ENCODE measurements at places on chromosomes 1 and 21.

- DNase-seq: no peak
Measured at GRCh38 chr1:5648410-5649165, 343.6 kb downstream of the NPHP4 start.

DNA sequence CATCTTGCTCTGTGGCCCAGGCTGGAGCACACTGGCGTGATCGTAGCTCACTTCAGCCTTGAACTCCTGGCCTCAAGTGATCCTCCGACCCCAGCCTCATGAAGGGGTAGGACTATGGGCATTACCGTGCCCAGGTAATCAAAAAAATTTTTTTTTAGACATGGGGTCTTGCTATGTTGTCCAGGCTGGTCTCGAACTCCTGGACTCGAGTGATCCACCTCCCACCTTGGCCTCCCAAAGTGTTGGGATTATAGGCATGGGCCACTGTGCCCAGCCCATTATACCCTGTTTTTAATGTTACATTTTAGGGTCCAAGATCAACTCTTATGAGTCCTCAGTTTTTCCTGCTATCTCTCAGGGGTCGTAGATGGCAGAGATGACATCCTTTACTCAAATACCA, 6.3 kb downstream of the MRAP start:
- DNase-seq: no peak

- no peak for DNase-seq
Measured at GRCh38 chr1:29254346-29254745, 18.0 kb downstream of the PTPRU start.

- no peak for DNase-seq
Measured at GRCh38 chr1:93080179-93080823, 1.2 kb downstream of the MTF2 start.

DNA sequence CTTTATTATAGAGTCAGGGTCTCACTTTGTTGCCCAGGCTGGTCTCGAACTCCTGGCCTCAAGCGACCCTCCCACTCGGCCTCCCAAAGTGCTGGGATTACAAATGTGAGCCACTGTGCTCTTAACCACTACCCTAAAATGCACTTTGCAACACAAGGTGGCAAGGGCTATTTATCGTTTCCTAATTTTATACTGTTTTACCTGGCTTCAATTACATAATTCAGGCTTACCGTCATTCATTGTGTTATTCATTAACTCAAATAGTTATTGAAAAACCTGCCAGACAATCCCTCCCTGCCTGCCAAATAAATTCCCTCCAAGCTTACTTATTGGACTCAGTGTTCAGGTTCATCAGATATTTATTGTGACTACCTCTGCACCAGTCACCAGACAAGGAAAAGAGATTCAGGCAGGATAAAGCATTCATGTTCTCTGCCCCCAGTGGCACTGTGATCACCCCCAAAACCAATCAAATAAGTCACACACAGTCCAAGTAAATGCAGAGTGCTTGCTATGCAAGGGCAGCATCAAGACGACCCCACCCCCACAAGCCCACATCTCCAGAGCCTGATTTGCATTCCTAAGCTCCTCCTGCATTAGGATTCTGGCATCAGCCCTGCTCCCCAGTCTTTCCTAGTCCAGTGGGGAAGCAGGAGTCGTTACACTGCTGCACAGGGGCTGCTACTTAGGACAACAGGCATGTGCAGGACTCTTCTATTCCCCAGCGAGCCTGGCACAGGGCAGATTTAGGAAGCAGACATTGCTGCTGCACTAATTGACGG, 8.1 kb downstream of the PAQR7 start:
- DNase-seq: no peak

DNA sequence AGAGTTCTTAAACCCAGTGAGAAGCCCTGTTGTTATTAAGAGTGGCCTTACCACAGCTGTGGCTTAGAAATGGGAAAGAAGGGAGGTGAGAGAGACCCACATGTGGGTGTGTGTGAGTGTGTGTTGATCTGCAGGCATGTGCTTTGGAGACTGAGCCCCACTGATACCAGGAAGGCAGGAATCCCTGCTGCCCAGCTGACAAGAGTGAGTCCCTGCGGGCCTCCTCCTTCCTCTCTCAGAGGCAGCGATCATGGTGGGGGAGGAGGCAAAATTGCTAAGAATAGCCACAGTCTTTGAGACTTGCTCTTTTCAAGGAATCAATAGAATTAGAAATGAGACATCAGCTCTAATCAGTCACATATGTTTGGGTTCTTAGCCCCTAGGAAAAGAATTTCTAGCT, 87.0 kb upstream of the WARS2 start:
- no peak for DNase-seq

- DNase-seq: no peak
Measured at GRCh38 chr1:92701147-92701546, 83.8 kb downstream of the EVI5 start.

- DNase-seq: no peak
Measured at GRCh38 chr1:247172996-247173395, 1.2 kb upstream of the ZNF124 start.

- no peak for DNase-seq
Measured at GRCh38 chr1:204979891-204980649, 62.9 kb upstream of the CNTN2 start.

DNA sequence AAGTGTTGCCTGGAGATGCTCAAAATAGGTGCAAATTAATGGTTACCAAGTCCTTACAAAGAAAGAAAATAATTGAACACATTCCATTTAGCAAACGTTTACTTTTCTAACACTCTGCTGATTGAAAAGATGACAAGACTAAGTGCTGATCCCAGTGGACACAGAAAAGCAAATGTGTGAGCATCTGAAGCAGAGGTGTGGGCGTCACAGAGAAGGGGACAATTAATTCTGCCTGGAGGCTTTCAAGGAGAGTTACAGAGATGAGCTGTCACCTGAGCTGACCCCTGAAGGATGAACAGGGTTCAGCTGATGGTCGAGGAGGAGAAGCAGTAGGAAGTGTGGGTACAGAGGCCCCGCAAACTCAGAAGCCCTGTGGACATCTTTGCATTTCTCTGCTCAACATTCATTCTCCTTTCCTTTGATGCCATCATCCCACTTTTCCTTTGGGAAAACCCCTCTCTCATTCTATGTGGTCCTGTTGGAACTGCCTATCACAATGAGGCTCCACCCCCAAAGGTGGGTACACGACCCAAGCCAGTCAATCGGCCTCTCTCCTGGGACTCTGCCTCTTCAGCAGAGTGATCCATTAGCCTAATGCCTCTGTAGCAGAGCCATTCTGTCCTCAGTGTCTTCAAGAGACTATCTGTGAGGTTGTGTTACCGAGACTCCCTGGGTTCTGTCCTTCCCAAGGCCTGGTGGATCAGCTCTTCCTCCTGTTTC, 17.2 kb upstream of the PLA2G2E start:
- DNase-seq: no peak

GRCh38 chr21:34133802-34134201, 60.4 kb downstream of the MRPS6 start:
- no peak for DNase-seq

GRCh38 chr1:191895462-191896058, 262.7 kb upstream of the RGS18 start:
- no peak for DNase-seq

DNA sequence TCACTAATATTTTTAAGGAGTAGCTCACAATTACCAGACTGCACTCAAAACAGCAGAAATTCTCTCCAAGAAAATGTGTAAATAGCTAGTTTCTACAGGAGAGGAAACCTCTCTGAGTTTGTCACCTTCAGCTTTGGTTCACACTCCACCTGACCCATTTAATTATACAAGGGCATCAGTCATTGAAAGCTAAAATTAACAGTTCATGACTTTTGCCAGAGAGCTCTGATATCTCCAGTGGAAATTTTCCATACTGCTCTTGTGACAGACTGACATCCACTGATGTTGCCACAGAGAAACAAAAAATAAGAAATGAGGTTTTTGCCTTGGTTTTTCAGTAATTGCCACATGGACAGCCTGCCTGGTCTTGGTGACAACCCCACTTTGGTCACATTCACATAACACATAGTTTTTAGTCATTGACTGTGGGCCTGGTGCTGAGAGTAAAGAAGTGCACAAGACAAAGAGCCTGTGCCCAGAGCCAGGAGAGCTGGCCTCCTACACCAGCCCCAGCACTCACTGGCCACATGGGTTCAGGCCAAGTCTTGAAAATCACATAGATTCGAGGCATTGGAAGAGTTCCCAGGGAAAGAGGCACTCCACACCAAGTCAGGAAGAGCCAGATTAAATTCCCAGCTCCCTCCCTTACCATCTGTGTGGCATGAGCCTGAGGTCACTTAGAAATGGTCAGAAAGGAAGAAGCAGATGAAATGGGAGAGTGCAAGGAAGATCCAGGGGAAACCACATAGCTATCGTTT, 13.8 kb upstream of the SIM2 start:
- DNase-seq: no peak

DNA sequence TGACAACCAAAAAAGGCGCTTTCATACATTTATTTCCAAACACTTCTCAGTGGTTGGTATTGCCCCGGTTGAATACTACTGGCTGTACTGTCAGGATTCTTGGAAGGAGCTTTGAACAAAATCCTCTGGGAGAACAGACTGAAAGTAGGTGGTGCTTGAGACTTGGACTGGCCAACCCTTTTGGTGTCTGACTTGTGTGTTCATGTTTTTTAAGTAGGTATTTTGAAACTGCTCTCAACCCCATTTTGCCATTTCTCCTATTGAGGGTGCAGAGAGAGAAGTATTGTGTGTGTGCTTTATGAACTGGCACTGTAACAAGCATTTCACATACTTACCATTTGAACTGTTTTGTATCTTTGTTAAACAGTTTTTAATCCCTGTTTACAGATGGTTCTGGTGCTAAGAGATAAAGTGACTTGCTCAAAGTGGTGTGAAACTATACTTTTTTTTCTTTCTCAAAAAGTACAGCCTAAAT, 21.2 kb downstream of the ARID1A start:
- DNase-seq: no peak

All from GOT3 (cell line).